ENCODE measurements at places on chromosomes 1 and 21. TPM values are rescaled to one million over a fixed set of nuclear protein-coding genes. Genes with fewer than 3 reads are reported as not detected.

The OSBPL9 gene
- 42.2 TPM for total RNA-seq

DNA sequence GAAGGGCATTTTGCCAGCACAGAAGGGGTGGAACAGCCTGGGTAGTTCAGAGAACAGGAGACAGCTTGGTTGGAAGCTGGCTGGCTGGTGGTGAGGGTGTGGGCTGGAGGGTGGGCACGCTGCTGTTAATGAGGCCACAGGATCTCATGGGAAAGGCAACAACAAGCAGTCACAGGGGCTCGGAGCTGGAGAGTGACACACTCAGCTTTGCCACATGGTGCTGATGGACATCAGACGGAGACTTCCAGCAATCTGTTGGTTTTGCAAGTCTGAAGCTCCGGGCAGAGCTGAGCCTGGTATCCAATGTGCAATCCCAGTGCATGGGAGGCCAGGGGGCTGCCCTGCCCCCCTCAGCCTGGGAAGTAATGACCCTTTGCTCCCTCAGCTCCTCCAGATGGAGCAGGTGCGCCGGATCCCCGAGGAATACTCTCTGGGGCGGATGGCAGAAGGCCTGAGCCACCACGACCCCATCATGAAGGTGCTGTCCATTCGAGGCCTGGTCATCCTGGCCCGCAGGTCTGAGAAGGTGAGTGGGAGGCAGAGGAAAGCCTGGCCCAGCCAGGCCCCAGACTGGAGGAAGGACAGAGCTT is 15.6 kb upstream of the TTC4 start:
- no peak for DNase-seq

- peak; percentile 44 for DNase-seq
These were observed 1.5 kb downstream of the ZSCAN20 start for GRCh38 chr1:33473900-33474299.

DNA sequence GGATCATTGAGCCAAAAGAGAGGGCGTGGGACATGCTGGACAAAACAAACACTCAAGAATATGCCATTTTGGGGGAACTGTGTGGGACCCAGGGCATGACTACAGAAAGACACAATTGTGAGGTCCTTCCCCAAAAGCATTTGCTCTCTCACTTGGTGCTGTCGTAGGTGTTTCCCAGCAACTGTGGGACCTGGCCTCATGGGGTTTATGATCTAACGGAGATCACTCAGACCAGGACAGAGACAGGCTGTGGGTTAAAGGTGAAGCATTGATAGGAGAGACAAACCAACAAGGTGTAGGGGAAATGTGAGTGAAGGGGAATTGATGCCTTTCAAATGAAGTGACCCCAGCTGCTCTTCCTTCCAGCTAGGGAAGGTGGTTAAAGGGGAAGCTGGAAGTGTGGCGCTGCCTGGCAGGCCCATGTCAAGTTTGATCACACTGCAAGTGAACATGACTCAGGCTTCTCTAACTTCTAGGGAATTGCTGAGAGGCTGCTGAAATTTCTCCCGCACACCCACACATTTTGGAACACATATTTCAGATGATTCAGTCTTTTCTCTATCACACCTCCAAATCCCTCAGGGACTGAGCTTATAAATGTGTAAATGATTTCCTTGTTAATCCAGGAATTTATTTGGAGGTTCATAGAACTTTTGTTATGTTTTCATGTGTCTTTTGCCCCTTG is 30.2 kb downstream of the TRAF5 start:
- DNase-seq: peak; percentile 39

DNA sequence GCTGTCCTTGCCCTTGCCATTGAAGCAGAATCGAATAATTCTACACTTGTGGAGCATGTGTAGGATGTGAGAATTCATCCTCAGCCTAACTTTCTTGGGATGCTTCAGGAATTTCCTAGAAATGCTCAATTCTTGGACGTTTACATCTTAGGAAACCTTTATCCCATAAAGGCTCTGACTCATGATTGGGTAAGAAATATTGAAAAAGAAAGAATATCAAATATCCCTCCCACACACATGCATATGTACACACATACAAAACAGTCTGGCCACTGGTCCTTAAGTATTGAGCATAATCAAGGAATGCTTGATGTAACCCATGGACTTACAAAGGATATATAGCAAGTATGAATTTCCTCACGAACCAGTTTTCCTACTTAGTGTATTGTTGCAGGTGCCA is 83.9 kb upstream of the IPO9 start:
- no peak for DNase-seq

The SPOCD1 gene
- total RNA-seq: 86.6 TPM

The HRNR gene
- not detected for total RNA-seq

- DNase-seq: peak; percentile 47
These were observed 412.4 kb downstream of the DISC1 start for GRCh38 chr1:232038706-232039677.

DNA sequence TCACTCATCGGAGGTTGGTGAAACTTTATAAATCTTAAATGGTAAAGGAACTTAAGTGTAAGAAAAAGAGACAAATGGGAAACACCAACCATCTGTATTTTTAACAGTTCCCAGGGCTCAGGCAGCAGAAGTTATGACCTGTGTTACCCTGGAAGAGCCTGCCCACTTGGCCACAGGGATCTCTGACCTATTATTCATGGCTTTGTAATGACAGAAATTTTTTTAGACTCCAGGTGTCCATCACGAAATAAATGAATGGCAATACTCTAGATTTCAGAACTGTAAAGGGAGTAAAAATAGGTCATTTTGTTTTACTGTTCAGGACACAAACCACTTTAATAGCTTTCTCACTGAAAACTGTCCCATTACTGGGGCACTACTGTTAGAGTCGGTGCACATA is 389.8 kb downstream of the VAV3 start:
- DNase-seq: no peak

The C2CD4D gene
- not detected for total RNA-seq

GRCh38 chr1:22691031-22691753 is 19.4 kb upstream of the EPHB2 start:
- no peak for DNase-seq
